NK-92 treated with Interleukin-12 subunit alpha and Interleukin-12 subunit beta, amount 100 ng/mL, for 24 hours (cell line): ENCODE measurements at places on chromosomes 1 and 21.

- DNase-seq = no peak
Measured at GRCh38 chr1:207298186-207298585, 23.3 kb upstream of the CD55 start.

DNA sequence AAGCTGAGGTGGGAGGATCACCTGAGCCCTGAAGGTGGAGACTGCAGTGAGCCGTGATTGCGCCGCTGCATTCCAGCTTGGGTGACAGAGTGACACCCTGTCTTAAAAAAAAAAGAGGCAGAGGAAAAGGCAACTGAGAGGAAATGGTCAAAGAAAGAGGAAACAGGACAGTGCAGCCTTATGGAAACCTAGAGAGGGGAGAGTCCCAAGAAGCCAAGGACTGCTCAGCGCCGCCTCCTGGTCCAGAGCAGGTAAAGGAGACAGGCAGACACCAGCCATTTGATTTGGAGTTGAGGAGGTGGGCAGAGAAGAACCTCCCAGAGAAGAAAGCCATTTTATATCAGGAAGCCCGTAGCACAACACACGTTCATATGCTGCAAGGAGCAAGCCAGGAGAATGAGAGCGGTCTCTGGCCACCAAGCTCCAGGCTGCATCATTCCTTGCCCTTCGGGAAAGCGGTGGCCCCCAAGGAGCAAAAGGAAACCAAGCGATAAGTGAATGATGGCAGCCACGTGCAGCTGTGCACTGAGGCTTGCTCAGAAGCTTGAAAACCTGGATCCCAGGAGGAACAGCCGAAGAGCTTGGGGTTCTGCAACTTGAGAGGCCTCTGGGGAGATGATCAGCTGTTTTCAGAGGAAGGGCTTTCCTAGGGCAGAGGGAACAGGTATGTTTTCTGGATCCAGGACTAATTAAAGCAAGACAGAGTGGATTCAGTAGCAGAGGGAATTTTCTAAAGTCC is 33.7 kb downstream of the LRRC42 start:
- DNase-seq = no peak

- DNase-seq = no peak
Measured at GRCh38 chr1:68043443-68044090, 6.9 kb downstream of the DIRAS3 start.

GRCh38 chr21:42012763-42013329 is 2.7 kb upstream of the ZBTB21 start:
- DNase-seq = no peak

DNA sequence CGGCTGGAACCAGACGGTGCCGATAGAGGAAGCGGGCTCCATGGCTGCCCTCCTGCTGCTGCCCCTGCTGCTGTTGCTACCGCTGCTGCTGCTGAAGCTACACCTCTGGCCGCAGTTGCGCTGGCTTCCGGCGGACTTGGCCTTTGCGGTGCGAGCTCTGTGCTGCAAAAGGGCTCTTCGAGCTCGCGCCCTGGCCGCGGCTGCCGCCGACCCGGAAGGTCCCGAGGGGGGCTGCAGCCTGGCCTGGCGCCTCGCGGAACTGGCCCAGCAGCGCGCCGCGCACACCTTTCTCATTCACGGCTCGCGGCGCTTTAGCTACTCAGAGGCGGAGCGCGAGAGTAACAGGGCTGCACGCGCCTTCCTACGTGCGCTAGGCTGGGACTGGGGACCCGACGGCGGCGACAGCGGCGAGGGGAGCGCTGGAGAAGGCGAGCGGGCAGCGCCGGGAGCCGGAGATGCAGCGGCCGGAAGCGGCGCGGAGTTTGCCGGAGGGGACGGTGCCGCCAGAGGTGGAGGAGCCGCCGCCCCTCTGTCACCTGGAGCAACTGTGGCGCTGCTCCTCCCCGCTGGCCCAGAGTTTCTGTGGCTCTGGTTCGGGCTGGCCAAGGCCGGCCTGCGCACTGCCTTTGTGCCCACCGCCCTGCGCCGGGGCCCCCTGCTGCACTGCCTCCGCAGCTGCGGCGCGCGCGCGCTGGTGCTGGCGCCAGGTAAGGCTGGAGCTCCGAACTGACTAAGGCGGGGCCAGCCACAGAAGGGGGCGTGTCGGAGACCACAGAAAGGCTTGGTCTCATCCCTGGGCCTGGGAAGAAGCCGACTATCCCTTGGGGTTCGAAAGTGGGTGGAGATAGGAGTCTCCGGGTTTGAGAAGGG is 486 bp downstream of the SLC27A3 start:
- DNase-seq = peak; percentile 88

- DNase-seq = no peak
Measured at GRCh38 chr1:168348146-168348709, 67.6 kb downstream of the TBX19 start.

DNA sequence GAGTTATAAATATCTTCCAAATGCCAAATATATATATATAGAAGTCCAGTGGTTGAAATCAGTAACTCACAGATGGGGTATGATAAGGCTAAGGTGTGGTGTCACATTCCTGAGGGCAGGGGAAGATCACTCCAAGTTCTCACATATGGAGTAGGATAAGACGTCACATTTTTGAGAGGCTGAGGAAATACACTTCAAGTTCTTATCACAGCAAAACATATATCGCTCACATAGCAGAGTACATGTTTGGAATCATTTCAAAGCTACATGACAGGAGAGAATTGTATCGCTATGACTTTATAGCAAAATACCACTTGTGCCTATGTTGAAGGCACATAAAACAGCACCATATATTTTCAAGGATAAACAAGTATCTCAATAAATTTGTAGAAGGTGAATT is 55.1 kb downstream of the RBM11 start:
- no peak for DNase-seq

DNA sequence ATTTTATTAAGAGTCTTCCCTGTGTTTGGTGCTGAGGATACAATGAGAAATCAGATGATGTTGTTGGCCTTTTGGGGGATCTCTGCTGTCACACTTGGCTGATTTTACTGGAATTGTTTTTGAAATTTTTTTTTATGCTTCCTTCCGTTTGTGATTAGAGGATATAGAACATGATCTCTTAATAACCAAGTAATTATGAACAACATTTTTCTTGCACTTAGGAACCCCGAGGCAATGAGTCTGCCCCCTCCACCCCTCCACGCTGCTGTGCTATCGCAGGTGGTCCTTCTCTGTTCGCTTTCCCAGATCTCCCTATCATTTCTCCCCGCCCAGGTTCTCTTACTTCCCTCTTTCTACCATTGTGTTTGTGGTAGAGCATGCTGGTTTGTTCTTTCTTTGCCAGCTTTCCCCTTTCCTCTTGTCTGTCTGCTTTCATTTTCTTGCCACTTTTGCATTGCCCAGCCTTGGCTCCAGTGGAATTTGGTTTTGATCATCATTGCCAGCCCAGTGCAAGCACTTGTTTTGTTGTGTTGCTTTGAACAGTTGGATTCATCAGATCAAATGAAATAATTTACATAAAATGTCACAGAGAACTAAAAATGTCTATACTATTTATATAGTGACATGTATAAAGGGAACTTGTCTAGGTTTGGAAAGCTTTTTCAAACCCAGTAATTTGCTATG is 73.1 kb upstream of the SCCPDH start:
- DNase-seq = no peak

DNA sequence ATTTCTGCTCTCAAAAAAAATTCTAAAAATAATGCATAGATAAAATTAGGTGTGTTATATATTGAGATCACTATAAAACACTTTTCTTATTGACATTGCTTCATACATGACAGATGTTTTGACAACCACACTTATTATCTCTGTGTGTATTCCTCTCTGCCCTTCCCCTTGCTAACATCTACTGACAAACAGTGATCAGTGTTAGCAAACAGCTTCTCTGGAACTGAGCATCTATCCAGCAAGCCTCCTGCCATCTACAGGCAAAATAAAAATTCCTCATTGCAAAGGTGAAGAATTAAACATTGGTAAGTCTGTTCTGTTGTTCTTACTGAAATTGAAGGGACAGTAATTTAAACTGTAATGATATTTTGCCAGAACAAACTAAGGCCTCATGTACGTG is 2153.9 kb downstream of the NCAM2 start:
- DNase-seq = no peak

DNA sequence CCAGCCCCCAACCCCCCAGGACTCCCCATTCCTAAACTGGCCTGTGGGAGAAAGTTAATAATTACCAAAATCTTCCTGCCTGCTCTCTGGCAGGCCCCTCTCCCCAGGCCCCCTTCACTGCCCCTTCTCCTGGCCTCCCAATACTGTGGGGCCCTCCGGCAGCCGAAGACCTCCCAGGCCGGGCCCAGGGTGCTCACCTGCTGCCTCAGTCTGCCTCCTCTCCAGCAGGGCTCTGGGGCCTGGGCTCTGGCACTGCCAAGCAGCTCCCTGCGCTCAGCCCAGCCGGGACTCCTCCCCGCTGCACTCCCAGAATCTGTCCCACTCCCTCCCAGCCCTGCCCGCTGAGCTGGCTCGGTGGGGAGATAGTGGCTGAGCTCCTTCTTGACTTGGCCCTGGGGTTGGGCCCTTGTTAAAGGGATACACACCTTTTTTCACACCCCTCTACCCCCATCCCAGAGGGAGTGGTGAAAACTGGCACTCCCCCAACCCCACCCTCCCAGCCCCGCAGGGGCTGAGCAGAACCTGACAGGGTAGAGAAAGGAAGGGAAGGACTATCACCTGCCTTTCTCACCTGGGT is at the start of gene S100A16:
S100A16 (minus strand) TSS at position 383 of the 577 bp plus-strand sequence. CDS start 4,986 bp downstream, outside the sequence.
- no peak for DNase-seq

DNA sequence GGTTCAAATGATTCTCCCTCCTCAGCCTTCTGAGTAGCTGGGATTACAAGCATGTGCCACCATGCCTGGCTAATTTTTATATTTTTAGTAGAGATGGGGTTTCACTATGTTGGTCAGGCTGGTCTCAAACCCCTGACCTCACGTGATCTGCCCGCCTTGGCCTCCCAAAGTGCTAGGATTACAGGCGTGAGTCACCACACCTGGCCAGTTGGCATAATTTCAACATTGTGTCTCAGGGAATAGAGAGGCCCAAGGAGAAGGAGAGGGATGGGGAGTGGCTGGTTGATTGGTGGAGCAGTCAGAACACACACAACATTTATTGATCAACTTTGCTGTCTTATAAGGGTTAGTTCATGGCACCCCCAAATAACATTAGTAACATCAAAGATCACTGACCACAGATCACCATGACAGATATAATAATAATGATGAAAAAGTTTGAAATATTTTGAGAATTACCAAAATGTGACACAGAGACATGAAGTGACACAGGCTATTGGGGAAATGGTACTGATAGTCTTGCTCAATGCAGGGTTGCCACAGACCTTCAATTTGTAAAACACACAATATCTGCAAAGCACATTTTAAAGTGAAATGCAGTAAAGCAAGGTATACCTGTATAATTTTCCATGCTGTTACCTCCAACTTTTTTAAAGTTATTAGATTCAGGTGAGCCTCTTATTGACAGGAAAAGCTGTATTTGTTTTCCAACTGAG is 15.8 kb upstream of the CYB5R1 start:
- DNase-seq = no peak

DNA sequence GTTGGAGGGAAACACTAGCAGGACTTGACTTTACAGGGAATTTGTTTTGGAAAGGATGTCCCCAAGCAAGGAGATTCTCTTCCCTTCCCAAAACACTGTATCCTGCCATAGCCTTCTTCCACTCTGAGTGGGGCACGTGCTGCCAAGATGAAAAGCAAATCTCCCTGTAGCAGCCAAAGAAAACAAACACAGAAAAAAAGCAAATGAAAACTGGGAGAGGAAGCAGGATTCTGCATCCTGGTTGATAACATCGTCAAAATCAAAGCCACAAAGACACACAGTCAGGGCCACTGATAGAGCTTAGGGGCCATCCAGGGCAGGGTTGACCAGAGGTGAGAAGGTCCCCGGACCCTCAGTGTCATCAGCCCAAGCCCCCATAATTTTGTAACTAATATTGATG is 16.0 kb upstream of the MTARC2 start:
- DNase-seq = no peak

GRCh38 chr1:171220081-171220420 is 28.2 kb upstream of the FMO1 start:
- no peak for DNase-seq

- DNase-seq = no peak
Measured at GRCh38 chr21:31583498-31583897, 76.0 kb upstream of the SOD1 start.

DNA sequence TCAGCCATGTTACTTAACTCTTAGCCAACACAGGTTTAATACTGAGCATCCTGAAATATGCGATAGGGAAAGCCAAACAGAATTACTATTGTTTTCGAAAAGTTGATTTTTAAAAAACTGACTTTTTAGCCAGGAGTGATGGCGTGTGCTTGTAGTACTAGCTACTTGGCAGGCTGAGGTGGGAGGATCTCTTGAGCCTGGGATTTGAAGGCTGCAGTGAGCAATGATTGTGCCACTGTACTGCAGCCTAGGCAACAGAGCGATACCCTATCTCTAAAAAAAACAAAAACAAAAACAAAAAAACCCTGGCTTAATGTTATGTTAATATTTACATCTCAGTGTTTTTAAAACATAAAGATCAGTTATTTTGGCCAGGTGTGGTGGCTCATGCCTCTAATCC is 16.7 kb downstream of the NMNAT1 start:
- DNase-seq = no peak

DNA sequence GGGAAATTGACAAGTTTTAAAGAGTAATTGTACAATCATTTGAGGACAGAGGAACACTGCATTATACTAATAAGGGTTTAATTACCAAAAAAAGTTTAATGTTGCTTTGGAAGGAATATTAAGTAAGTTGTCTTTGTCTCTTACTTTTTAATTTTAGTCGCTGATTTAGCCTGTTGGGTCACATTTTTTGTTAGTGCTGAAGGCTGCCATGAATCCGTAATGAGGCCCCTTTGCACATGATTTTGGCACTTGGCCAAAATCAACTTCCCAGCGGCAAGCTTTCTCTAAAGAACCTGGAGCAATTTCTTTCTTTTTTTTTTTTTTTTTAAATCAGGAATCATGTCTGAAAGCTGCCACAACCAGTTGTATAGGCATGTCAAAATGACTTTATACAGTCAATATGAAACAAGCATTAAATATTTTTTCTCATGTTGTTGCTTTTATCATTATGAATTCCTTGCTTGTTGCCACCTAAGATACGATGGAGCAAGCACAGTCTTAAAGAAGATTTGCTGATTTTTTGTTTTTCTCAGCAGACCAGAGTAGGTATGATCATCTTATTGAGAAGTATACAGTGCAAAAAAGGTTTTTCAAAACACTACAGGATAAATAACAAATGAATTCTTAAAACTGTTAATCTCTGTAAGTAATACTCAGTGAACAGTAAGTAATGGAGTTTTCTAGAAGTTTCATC is 690.4 kb downstream of the USP25 start:
- DNase-seq = no peak

- peak; percentile 51 for DNase-seq
Measured at GRCh38 chr1:36909946-36910725, 124.2 kb downstream of the GRIK3 start.

- DNase-seq = no peak
Measured at GRCh38 chr21:45525153-45525909, 16.9 kb downstream of the SLC19A1 start.

DNA sequence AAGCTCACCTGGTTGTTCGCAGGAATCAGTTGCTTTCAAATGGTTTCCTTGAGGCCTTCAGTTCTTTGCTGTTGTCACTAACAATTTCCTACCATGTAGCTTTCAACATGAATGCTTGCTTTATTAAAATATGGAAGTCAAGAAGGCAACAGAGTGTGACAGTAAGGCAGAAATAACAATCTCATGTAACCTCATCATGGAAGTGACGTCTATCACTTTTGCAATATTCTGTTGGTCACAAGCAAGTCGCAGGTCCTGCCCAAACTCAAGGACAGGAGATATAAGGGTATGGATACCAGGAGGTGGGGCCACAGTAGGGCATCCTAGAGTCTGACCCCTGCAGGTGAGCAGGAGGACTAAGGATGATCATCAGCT is 296.8 kb upstream of the ZP4 start:
- no peak for DNase-seq

GRCh38 chr1:228177721-228178710 is 12.4 kb downstream of the IBA57 start:
- no peak for DNase-seq
